Activated CD8-positive, alpha-beta memory T cell treated with anti-CD3 and anti-CD28 coated beads, Interleukin-2, amount 10 ng/mL, durations not matched to agents 7 days and 5 days (primary cell): ENCODE measurements at places on chromosomes 7 and 10.

- no peak for DNase-seq
Measured at GRCh38 chr10:79139124-79139835, 70.5 kb downstream of the ZMIZ1 start.

DNA sequence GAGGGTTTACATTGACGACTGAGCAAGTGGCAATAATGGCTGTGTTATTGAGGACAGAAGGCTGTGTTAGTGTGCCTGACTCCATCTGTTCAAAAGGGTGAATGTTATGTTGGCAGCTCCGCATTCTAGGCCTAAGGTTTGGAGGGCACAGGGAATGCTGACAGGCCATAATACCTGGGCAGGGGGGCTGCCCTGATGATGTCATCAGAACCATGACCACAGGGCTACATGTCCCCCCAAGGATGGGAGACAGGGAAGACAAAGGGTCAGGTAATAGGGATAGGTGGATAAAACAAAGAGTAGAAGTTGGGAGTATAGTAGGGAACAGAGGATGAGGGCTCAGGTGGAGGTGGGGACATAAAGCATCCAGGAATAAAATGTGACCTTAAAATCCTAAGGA lies 1.8 kb upstream of the PPP3CB start:
- no peak for DNase-seq

DNA sequence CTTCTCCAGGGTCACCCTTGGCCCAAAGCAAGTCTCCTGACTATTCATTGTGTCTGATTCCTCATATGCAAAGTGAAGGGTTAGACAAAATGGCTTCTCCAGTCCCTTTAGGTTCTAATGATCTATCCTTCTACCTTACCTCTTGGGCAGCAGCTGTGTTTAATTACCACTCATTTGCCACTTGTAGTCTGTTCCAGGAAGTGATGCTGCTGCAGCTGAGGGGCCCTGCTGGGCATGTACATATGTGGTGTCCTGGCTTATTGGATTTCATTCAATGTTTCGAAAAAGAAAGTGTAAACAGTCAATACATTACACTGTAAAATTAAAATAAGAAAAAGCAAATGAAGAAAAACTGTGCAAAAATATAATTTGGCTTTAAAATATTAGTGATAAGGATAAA lies 36.6 kb downstream of the SCIN start:
- DNase-seq = no peak

DNA sequence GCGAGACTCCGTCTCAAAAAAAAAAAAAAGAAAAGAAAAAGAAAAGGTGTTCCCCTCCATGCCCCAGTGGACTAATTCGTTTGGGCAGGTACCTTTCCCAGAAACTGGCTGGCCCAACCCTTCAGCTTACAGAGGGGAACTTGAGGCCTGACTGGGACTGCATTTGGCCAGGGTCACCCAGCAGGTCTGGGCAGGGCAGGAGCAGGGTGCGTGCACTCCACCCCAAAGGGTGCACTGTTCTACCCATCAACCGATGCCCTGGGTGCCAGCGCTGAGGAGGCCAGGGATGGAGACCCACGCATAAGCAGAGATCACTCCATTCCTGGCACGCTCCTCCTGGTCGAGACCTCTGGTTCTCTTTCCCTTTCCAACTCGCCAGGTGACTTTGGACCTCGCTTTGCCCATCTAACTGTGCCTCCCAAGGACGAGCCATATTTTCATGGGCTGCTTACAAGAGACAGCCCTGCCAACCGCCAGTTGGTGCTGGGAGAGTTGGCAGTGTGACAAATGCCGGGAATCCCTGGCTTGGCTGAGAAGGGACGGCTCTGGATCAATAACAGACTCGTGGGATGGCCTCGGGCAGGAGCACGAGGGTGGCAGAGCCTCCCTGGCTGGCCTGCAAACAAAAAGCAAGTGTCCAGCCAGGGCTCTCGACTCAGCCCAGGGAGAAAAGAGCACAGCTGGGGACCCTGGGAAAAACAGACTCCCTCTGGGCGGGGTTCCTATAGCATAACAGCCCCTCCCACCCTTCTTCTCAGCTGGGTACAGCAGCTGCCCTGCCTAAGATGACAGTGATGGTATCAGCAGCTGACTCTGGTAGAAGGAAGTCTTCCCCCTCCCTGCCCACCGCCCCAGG lies 7.9 kb downstream of the HSPB1 start:
- no peak for DNase-seq

- DNase-seq = no peak
Measured at GRCh38 chr10:115163129-115163528, 70.0 kb downstream of the ATRNL1 start.

DNA sequence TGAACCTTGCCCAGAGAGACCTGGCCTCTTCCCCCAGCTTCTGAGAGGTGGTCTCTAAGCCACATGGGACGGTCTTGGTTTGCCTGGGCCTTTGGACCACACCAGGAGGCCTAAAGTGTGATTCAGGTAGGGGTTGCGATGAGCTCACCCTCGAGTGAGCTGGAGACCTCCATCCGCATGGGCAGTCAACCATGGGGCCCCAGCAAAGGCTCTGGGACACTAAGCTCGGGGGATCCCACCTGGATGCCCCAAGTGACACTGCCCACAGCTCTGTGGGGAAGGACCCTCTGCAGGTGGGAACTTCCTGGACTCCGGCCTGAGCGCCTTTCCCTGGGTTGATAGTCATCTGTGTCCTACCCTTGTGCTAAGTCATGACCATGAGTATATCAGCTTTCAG lies 57.1 kb upstream of the FAM20C start:
- no peak for DNase-seq

- DNase-seq = no peak
Measured at GRCh38 chr10:44056967-44057805, 327.7 kb downstream of the CXCL12 start.

DNA sequence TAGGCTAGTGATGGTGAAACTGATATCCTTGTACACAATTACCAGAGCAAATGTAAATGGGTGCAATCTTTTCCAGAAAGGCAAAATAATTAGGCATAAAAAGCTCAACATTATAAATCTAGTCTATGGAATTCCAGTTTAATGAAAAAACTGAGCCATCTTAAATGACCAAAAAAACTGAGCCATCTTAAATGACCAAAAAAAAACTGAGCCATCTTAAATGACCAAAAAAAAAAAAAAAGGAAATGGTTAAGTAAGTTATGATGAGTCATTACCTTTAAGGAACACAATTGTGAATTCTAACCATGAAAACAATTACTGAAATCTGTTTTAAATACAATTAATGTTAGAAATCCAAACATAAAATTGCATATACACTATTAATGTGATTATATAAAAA lies 25.3 kb downstream of the USP6NL start:
- DNase-seq = no peak

DNA sequence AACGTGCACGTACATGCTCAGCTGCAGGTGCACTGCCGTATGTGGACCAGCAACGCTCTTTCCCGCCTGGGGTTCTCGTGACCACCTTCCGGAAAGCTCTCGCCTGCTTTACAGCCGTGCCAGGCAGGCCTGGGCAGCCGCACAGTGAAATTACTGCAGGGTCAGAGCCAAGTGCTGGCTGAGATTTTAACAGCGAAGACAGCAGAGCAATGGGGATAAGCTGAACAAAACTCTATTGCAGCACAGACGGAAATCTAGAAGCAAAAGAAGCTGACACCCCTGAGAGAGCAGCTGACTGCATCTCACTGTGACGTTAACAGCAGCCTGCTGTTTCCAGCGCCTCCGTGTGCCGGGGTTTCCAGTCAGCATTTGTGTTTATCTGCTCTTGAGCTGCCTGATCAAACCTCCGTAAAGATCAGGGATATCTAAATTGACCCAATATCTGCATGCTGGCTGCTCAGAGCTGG lies 179.0 kb downstream of the DIP2C start:
- no peak for DNase-seq

DNA sequence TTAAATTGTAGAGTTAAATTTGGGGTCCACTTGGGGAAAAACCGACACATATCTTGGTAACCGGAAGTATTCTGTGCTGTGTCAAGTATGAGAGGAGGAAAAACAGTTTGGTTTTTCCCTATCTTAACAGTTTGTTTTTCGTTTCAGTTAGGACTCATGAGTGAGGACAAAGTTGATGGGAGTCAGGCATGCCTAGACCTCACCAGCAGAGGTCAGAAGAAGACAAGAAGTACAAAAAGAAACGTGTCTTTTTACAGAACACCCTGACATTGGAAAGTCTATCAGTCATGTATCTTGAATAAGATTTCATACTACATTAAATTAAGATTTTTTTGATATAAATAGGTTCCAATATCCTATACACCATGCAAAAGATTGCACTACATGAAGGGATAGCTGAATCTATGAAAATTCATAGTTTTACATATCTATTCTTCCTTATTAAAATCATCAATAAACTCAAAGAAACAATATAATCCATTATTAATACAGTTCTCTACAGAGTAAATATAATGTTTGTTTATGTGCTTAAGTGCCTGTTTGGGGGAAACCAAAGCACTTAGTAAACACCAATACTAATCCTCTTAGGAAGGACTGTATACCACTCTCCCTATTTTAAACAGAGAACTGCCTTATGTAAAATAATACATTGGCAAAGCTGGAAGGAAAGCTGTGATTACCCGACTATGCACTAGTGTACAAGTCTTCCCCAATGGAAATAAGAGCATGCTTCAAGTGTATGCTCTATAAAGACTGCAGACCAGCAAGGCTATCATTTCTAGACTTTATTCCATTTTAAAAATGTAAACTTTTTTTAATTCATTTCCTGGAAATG lies 95.6 kb downstream of the USP6NL start:
- DNase-seq = peak; percentile 68

- DNase-seq = no peak
Measured at GRCh38 chr7:24050991-24051560, 232.9 kb upstream of the NPY start.

- no peak for DNase-seq
Measured at GRCh38 chr7:134954197-134955082, 31.9 kb upstream of the AGBL3 start.

DNA sequence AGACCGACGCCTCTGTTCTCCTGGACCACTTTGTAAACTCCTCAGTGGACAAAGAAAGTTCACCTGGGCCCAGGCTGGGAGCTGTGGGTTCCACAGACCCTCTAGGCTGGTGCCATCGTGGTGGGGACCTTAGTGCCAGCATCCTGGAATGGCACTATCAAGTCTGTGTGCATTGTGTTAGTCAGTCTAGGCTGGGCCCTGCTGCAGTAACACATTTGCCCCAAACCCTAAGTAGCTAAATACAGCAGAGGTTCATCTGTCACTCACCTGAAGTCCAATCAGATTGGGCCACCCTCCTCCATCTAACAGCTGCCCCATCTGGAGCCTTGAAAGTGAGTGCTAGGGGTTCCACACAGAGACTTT lies 110.8 kb downstream of the RGS10 start:
- no peak for DNase-seq

GRCh38 chr7:91674470-91674869 lies 206.0 kb downstream of the MTERF1 start:
- DNase-seq = no peak

DNA sequence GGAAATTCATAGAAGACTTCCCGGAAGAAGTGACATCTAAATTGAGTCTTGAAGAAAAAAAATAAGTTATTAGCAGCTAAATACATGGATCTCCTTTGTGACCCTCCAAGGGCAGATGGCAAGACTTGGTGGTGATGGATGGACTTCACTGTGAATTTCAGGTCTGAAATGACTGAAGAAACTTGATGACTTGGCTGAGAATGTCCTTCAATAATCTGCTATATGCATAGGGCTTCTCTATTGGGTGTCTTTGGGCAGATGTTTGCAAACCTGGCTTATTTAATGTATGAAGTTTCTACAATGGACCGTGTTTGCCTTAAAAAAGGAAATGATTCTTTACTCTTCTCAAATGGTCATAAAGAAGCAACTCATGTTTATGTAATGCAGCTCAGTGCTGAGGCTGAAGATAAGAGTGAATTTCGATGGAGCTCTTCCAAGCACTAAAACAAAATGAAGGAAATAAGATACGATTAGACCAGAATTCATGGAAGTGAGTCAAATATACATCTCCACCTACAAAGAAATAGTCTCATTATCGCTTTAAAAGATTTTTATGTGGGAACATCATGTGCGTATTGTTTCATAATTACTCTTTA lies 116.6 kb upstream of the WDR11 start:
- DNase-seq = no peak

DNA sequence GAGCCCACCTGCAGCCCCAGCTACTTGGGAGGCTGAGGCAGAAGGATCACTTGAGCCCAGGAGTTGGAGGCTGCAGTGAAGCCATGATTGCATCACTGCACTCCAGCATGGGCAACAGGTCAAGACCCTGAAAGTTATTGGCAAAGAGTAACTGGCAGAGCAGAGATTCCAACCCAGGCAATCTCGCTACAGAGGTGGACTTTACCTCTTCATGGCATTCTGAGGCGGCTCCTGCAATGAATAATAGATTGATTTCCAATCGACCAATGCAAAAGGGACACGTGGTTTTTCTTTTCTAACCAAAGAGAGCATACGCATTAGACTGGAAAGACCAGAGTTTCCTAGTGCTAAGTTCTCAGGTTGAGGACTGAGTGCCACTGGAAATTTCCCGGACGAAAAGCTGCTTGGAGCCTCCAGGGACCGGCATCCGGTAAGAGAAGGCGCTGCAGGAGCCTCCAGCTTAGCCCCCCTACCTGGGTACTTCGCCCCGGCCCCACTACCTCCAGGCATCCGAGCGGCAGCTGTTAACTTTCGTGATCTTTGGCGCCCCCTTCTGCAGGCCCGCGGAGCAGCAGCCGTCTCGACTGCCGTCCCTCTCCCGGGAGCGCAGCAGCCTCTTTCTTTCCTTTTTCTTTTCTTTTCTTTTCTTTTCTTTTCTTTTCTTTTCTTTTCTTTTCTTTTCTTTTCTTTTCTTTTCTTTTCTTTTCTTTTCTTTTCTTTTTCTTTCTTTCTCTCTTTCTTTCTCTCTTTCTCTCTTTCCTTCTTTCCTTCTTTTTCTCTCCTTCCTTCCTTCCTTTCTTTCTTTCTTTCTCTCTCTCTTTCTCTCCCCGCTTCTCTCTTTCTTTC lies 4.1 kb downstream of the MBLAC1 start:
- peak; percentile 89 for DNase-seq

DNA sequence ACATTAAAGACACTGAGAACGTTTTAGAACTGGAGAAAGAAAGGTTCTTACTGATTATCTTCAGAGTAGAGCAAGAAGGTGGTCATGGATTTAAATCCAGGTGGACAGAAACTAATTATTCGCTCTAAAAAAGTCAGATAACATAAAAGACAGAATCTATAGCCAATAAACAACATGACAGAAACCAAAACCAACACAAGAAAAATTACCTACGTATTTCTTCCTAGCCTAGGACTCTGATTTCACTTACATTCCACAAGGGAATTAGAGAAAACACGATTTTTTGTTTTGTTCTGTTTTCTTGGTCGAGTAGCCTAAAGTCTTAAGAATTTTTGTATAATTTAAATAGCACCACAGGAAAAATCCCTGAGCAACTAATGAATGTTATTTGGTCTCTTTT lies 15.1 kb downstream of the CPA1 start:
- no peak for DNase-seq

GRCh38 chr7:42068554-42069280 lies 168.3 kb downstream of the GLI3 start:
- DNase-seq = no peak

DNA sequence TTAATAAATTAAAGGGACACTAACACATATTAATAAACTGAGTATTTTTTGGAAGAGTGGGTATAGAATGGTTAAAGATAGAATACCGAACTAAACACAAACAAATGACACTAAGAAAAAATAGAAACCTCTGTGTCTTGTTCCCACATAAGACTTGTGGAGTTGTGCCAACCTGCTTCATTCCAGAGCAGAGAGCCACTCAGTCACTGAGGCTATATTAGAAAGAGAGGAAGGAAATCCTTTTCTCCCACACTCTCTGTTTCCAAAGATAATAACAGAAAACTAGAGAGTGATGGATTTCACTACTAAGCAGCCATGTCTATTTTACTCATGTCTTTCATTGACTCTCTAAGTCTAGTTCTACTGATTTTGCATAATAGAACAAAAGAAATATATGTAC lies 26.0 kb downstream of the CTNNA3 start:
- no peak for DNase-seq
